Urinary bladder (tissue), 4 donors: ENCODE measurements at places on chromosomes 4 and X. TPM values are rescaled to one million over a fixed set of nuclear protein-coding genes. Genes with fewer than 3 reads are reported as not detected.

DNA sequence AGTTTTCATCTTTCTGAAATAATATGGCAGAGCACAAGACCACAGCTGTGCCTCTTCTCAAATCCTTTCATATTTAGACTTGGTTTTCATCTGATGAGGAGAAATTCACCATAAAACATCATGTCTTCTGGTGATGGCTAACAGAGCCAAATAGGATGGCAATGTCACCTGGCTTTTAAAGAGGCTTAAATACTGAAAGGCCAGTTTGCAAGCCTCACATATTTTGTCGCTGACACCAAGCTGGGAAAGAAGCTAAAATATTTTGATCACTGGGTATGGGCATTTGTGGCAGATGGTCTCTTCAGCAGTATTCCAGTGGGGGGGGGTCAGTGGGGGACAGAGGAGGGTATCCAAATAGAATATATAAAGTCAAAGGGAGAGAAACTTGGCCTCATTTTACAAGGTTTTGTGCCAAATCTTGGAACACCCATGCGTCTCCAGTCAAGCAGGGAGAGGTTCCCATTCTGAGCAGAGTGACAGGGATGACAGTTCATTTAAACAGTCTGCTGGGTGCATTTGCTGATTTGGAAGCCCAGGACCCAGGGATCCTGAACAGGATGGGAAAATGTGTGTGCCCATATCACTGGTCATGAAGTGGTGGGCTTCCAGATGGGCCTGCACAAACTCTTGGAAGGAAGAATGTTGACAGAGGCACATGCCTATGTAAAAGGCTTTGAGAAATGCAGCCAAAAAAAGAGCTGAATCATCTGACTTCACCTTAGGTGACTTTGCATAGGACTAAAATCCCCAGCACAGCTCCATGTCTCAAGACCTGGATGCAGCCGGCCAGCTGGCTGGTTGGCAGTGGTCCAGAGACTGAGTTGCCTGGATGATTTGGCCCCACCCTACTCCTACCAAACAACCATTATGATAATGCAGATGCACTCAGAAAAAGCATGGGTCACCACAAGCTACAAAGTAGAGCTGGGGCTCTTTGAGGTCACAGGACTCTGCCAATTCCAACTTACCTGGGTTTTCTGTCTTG, 484.4 kb upstream of the NR3C2 start:
- no peak for DNase-seq

CXorf49 gene
- total RNA-seq = not detected

PTTG2 gene
- 2.1 TPM for total RNA-seq

TTC29 gene
- total RNA-seq = 0.37 TPM

DNA sequence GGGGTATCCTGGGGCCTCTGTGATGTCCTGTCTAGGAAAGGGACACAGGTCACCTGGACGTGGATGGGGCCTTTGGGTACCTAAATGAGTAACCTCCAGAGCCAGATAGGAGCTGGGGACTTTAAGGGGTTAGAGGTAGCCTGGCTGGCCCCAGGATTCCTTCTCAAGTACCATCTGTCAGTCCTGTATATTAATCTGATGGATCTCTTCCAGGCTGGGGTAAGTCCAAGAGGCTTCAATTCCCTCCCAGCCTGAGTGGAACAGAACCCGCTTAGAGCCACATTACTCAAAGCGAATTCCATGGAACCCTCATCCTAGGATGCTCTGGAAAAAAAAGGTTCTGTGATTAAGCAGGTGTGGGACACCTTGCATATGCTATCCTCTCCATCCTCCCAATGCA, 24.8 kb upstream of the MAP3K15 start:
- DNase-seq = no peak

GRCh38 chr4:130403221-130403620, 1307.3 kb downstream of the C4orf33 start:
- no peak for DNase-seq

NUDT10 gene
- 5.6 TPM for total RNA-seq

DNA sequence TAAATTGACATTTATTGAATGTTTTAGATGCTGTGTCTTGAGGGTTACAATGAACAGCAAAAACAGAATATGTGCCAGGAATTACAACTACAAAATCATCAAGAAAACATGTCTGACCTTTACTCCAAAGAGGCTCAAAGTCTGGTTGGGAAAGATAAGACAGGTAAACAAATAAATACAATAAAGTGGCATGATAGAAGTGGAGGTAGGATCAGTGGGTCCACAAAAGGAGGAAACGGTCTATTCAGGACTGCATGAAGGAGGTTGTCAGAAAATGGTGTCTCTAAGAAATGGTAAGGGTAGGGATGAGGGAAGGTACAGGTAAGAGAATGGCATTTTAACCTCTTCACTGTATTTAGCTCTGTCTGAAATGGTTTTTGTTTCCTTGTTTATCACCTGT, 3.8 kb downstream of the ARHGEF38 start:
- DNase-seq = no peak
